ENCODE measurements at places on chromosomes 2 and 18.

DNA sequence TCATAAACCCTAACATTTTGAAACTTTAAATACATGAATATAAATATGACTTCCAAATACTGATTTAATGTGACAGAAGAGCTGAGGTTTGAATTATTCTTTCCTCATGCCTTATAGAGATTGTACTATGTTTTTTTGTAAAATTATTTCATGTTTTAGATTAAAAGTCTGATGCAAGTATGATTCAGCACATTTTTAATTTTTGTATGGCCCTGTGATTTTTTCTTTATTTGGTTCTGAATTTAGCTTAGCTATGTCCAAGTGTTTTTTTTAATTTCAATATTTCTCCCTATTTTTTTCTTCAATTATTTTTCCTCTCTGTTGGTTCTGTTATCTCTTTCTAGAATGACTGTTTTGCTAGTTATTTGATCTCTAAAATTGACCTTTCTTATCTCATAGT is 552.1 kb downstream of the XIRP2 start:
- no peak for DNase-seq

- DNase-seq: no peak
Observed at GRCh38 chr18:59512025-59512755, 153.1 kb upstream of the LMAN1 start.

DNA sequence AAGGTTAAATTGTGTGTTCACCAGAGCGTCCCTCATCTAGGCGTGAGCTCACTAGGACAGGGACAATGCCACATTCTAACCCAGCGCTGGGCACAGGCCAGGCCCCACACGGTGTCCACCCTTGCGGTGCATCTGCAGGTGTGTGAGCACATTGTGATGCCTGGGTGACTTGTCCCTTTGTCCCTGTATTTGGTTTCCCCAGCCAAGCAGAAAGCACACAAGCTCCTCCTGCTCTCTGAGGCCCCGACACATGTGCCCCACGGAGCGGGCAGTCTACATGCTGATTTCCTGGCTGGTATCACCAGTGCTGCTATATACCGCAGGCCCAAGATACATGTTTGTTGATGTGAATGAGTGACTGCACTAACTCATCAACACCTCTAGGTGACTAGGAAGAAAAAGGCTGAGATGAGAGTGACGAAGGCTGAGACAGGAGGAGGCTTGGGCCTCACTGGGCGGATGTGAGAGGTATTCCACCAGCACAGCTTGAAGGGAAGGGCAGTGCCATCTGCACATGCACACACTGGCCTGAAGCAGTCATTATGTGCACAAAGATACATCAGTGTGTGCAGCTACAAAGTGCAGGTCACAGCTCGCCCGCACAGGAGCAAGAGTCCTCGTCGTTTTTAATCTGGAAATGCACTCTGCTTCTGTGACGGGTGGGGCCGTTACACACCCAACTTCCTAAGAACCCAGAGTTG is 205.9 kb downstream of the EIPR1 start:
- no peak for DNase-seq

DNA sequence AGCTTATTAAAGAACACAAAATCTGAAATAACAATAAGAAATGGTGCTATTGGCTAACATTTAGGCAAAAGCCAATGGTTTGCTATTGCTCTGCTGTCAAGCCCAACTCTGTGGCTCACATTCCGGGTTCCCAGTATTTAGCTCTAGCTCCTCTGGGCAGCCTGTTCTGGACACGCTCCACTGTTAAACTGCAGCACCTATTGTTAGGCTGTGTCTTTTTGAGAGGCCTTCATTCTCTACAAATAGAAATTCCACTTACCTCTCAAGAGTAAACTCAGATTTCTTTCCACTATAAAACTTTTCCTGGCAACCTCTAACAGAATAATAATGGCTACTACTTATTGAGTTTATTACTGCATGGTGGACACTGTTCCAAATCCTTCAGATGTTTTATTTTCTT is 3.7 kb upstream of the KLHL14 start:
- no peak for DNase-seq

DNA sequence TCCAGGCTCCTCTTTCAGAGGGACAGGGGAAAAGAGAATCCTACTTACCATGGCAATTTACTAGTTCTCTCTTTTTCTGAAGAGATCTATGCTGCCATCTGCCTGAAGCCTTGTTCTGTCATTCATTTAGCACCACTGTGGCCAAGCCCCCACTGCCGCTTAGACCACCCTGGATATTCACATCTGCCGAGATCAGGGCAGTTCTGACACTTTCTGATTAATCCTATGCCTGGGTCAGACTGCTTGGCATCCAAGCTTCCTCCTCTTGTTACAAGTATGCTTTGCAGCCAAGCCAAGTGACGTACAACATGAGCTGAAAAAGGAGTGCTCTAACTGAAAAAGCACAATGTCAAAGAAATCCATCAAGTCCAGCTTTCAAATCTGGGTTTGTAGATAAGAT is 332.6 kb downstream of the SUCLG1 start:
- no peak for DNase-seq

- no peak for DNase-seq
Observed at GRCh38 chr18:35409911-35410310, 32.8 kb upstream of the ZNF396 start.

- DNase-seq: no peak
Observed at GRCh38 chr2:116719836-116720235, 1094.7 kb upstream of the DDX18 start.

GRCh38 chr18:60549338-60549960 is 176.9 kb upstream of the MC4R start:
- peak; percentile 67 for DNase-seq

- no peak for DNase-seq
Observed at GRCh38 chr2:75523313-75524275, 37.1 kb downstream of the EVA1A start.

DNA sequence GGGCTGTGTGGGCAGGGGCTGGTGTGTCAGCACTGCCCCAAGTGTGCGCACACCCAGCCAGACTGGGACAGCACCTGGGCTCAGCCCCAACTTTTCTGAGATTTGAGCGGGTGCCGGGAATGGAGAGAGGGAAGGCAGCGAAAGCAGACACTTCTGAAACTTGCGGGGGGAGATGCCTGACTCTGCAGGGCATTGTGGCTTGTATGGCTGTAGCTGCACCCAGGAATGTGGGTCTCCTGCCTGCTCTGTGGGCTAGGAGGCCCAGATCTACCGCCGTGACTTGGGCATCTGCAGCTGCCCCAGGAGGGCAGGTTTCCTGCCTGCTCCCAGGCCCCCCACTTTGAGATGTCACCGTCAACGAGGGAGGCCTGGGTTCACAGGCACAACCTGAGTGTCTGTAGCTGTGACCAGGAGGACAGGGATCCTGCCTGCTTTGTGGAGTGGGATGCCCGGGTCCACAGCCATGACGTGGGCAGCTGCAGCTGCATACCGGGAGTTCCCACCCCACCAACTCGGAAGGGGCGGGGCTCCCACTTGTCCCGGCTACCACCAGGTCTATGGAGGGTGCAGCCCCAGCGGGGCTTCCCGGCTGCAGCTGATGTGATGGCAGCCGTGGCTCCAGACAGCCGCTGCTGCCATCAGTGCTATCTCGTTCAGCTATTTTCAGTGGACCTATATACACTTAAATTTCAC is 95.3 kb downstream of the DOK6 start:
- no peak for DNase-seq

DNA sequence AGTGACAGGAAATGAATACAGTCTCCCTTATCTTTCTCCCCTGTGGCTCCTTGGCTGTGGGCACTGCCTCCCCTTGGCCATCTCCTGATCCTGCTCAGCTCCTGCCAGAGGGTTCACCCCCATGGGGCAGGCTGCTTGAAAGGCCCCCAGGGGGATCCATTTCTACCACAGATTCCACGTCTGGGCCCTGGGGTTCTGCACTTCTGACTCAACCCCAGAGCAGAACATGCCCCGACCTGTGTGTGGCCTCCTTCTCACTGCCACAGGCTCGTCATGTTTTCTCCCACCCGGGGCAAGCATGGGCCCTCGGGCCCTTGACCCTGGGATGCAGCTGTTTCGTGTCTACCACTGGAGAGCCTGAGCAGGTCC is 122.2 kb downstream of the ACKR3 start:
- no peak for DNase-seq

- no peak for DNase-seq
Observed at GRCh38 chr2:142629193-142629592, 248.3 kb upstream of the KYNU start.

DNA sequence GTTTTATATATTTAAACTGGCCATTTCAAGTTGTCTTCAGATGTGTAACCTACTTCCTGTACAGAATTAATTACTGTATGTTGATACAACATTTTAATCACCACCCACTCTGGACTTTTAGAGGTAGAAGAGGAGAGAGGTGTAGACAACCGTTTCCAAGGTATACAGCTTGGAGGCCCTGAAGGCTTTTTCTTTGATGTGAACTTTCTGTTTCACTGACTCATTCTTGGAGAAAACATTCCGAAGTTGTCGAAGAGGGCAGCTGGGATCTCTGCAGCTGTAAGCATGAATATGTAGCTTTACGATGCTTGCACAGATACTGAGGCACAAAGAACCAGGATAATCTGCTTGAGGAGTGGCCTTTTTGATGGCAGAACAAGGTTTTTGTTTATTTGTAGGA is 137.0 kb downstream of the NCKAP5 start:
- no peak for DNase-seq

Data from NCI-H446 treated with DMSO at 0.1 percent for 48 hours (cell line).